Sigmoid colon (tissue), 7 donors: ENCODE measurements at places on chromosomes 6 and 20. TPM values are rescaled to one million over a fixed set of nuclear protein-coding genes. Genes with fewer than 3 reads are reported as not detected.

GNAS-AS1 gene
- 0.36 TPM for total RNA-seq

CDSN gene
- total RNA-seq = not detected

HTR1E gene
- not detected for total RNA-seq

VGLL2 gene
- not detected for total RNA-seq

APCDD1L gene
- total RNA-seq = 0.33 TPM

EYA2 gene
- total RNA-seq = 1.2 TPM

SLC17A2 gene
- total RNA-seq = not detected

GPLD1 gene
- 5.1 TPM for total RNA-seq

MDFI gene
- total RNA-seq = 4.6 TPM

SPATS1 gene
- total RNA-seq = not detected

TMEM170B gene
- total RNA-seq = 10.5 TPM

CLPSL2 gene
- total RNA-seq = not detected

TRIM31 gene
- 2.2 TPM for total RNA-seq

DNA sequence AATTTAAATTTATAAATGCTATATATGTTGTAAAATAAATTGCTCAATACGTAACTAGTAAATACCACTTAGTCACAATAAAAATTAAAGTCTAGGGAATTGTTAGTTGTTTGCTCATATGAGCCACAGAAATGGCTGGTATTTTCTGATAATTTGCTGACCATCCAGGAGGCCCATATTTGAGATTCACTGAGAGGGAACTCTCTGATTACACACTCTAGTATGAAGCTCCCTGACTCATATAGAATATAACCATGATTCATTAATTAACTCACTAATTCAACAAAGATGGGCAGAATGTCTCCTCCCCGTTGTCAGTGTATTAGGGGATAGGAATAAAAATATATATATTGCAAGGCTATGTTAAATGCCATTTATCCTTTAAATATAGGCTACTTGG, 46.6 kb upstream of the TMEM30A start:
- no peak for DNase-seq

- no peak for DNase-seq
These were observed 171.2 kb upstream of the TSHZ2 start for GRCh38 chr20:52800734-52801627.

- DNase-seq = peak; percentile 55
These were observed 1.2 kb downstream of the MYH7B start for GRCh38 chr20:34956751-34957472.

- DNase-seq = no peak
These were observed 34.0 kb downstream of the MYH7B start for GRCh38 chr20:34989670-34990069.

GRCh38 chr6:1135726-1136414, 176.0 kb upstream of the FOXQ1 start:
- DNase-seq = no peak

GRCh38 chr6:32602383-32602782, 12.7 kb upstream of the HLA-DRB1 start:
- DNase-seq = no peak

GRCh38 chr20:23874747-23875146, 4.8 kb downstream of the CST5 start:
- no peak for DNase-seq

DNA sequence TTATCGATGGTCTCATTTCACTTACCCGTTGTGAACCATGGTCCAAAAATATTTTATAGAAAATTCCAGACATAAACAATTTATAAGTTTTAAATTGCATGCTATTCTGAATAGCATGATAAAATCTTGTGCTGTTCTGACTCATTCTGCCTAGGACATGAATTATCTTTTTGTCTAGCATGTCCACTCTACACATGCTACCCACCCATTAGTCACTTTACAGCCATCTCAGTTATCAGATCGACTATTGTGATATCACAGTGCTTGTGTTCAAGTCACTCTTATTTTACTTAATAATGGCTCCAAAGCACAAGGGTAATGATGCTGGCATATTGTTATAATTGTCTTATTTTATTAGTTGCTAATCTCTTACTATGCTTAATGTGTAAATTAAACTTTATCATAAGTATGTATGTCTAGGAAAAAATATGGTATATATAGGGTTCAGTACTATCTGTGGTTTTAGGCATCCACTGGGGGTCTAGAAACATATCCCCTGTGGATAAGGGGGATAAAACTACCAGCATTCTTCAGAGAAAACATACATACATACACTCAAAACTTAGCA, 252.0 kb upstream of the HTR1E start:
- no peak for DNase-seq

DNA sequence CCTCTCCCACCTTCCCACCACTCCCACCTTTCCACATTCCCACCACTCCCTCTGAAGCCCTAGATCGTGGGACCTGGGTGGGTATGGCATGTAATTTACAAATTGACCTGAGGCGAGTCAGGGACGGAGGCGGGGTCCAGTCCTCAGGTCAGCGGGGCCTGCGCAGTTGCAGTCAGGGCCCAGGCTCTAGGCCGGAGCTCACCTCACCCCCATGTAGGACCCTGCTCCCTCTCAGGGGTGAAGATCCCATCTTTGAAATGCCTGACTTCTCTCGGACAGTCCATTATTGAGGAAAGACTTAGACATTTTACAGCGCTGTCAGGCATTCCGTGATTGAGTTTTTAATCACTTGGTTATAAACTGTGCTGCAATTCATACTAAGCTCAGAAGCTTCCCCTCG, 10.5 kb downstream of the THBS2 start:
- DNase-seq = peak; percentile 38

DNA sequence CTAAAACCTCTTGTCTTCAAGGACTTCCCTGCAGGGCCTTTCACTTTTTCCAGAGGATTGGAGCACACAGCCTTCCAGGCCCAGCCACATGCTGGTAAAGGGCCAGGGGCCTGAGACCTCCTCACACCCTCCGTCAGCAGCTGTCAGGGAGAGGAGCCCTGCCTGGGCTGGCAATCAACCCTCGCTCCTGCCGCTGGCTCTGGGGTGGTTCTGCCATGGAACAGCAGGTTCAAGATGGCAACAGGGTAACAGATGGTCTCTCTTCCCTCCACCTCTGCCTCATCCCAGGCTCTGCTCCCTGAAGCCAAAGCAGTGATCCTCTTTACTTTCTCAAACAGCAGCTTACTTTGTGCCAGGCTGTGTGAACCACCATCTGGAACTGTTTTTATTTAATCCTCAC, 23.8 kb downstream of the PCNA start:
- no peak for DNase-seq

DNA sequence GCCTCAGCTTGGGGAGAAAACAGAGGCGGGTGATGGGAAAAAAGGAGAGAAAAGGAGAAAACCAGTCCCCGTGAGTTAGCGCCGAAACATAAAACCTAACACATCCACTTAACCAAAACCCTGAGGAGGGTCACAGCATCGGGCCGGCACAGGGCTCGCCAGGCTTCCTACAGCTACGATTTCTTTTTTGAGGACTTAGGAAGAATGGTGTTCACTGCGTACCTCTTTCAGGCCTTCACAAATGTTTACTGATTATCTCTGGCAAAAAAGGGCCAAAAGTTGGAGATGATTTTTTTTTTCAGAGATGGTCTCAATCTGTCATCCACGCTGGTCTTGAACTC, 48.8 kb downstream of the DSTN start:
- no peak for DNase-seq

DNA sequence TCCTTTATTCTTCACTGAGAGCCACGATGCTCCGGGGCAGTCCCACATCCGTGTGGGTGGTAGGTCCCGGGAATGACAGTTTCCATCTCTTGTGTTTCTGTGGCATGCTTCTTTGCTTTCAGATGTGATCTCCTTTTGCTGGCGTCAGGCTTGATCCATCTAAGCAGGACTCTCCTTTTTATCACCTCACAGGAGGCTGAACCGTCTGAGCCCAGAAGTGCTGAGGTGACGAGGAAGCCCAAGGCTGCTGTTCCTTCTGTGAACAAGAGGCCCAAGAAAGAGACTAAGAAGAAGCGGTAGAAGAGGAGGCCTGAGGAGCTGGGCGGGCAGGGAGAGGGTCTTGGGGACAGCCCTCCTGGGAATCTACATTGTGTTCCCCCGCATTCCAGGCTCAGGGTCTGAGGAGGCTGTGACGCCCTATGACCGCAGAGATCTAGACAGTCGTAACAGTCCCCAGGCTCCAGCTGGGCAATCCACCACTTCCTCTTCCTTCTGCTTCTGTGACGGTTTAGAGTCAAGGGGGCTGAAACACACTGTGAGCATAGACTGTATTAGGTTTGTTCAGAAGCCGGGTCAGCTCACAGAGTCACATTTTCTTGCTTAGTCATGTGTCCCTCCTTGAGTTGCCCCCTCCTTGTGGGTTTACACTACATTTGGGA, 26.8 kb downstream of the MANBAL start:
- no peak for DNase-seq

- no peak for DNase-seq
These were observed 2.1 kb downstream of the SOBP start for GRCh38 chr6:107491760-107492660.

GRCh38 chr6:13808801-13809200, 5.6 kb downstream of the MCUR1 start:
- no peak for DNase-seq

DNA sequence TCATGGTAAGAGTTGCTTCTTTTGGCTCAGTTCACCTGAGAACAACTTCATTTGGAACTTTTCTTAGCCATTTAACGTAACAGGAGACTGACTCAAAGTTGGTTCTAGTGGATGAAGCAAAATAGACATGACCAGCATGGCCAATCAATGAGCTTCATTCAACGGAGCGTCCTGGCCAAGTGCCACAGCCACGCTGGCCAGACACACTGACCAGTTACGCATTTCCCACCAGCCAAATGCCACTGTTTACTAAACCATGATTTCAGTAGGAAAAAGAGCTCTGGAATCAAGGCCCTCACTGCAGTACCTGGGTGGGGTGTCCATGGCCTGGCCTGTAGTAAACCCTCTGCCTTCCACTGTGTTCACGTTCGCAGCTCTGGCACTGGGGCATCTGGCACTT, 80.4 kb downstream of the POPDC3 start:
- DNase-seq = no peak

GRCh38 chr20:24507182-24507853, 37.9 kb downstream of the SYNDIG1 start:
- no peak for DNase-seq

DNA sequence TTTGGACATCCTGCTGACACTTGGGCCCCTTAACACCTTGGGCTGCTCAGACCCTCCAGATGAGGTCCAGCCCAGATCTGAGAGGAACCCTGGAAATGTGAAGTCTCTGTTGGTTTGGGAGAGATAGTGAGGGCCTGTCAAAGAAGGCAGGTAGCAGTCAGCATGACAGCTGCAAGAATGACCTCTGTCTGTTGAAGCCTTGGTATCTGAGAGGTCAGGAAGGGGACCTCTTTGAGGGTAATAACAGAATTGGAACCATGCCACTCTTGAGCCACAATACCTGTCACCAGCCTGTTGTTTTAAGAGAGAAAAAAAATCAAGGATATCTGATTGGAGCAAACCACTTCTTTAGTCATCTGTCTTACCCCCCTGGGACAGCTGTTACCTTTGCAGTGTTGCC, 4.2 kb downstream of the SYS1 start:
- no peak for DNase-seq

DNA sequence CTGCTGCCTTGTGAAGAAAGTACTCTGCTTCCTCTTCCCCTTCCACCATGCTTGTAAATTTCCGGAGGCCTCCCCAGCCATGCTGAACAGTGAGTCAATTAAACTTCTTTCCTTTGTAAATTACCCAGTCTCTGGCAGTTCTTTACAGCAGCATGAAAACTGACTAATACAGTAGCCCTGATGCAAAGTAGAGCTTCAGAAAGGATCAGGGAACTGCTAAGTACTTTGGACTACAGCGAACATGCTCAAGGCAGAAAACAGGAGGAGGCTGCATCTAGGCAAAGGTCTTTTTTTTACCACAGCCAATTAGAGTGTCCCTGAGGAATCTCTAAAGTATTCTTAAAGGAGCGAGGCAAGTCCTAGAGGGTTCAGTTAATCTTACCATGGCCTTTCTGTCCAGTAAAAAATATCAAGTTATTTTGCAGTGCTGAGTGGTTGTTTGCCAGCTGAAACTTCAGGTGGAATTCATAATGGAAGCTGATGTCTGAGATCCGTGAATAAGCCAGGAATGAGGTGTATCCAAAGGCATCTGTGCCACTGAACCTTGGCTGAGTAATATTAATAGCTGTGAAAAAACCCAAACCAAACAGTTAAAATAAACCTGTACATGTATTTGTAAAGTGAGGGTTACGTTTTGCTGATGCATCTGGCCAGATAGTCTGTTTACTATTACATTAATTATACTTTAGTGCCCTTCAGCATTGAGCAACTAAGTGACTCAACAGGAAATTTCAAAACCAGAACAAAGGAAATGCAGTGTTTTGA, 170.4 kb downstream of the PHF3 start:
- no peak for DNase-seq

- no peak for DNase-seq
These were observed 17.0 kb downstream of the UQCC2 start for GRCh38 chr6:33694401-33694931.

- no peak for DNase-seq
These were observed 12.0 kb downstream of the PANK2 start for GRCh38 chr20:3901028-3901705.

DNA sequence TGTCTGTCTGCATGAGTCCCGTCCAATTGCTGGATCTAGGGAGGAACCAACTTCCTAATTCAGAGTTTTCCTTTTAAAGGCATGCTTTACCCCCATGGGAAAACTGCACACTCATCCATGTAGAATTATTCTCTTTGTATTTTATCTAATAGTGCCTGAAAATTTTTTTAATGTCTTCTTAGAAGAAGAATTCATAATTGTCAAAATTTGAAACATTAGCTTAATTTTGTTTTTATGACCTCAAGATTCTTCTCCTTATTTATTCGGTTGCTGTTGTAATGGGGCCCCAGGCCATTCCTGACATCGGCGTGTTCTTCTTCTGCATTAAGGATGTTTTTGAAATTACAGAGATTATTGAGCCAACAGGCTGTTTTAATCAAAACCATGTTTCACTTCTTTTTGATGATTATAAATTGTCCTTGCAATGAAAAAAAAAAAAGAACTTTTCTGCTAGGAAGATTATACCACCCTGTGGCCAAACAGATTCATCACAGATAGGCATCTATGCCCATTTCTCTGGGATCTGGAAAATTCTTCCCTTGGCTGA, 100.3 kb downstream of the ZNF217 start:
- DNase-seq = no peak

- DNase-seq = peak; percentile 94
These were observed 3.3 kb upstream of the RAET1G start for GRCh38 chr6:149925974-149926777.

DNA sequence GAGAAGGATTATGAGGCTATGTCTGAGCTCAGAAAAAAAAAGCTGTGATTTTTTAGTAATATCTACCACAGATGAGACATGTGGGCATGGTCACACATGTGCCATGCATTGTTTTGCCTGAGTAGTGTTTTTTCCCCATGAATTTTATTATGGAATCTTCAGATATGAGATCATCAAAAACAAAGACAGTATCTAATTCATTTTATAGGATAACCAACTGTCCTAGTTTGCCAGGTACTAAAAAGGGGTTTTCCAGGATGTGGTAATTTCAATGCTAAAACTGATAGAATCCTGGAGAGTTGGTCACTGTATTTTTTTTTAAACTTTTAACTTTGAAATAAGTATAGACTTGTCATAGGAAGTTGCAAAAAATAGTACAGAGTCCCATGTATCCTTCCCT, 127.4 kb upstream of the MAP3K7 start:
- DNase-seq = no peak
